ENCODE measurements at places on chromosomes 11 and 22.

DNA sequence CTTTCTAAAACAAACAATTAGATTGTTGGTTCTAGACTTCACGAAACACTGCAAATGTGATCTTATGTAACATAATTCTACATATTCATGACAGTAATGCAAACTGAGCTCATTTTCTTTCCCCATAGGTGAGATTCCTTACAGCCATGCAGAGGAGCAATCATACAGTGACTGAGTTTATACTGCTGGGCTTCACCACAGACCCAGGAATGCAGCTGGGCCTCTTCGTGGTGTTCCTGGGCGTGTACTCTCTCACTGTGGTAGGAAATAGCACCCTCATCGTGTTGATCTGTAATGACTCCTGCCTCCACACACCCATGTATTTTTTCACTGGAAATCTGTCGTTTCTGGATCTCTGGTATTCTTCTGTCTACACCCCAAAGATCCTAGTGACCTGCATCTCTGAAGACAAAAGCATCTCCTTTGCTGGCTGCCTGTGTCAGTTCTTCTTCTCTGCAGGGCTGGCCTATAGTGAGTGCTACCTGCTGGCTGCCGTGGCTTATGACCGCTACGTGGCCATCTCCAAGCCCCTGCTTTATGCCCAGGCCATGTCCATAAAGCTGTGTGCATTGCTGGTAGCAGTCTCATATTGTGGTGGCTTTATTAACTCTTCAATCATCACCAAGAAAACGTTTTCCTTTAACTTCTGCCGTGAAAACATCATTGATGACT is 1.5 kb downstream of the OR9G1 start:
- DNase-seq = no peak

DNA sequence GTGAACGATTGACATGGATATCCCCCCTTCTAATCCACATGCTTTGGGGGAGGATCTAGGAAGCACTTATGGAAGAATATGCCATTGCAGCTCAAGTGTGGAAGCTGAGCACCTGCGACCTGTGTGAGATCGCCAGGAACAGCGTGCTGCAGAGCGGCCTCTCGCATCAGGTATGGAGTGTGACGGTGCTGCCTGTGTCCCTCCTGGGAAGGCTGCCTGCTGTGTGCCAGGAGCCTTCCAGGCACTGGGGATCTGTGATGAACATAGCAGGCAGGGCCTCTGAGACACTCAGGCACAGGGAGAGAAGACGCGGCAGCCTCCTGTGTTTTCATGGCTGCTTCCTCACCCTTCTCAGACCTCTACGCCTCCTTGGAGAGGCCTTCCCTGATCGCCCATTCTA is 36.5 kb downstream of the RNF141 start:
- no peak for DNase-seq

DNA sequence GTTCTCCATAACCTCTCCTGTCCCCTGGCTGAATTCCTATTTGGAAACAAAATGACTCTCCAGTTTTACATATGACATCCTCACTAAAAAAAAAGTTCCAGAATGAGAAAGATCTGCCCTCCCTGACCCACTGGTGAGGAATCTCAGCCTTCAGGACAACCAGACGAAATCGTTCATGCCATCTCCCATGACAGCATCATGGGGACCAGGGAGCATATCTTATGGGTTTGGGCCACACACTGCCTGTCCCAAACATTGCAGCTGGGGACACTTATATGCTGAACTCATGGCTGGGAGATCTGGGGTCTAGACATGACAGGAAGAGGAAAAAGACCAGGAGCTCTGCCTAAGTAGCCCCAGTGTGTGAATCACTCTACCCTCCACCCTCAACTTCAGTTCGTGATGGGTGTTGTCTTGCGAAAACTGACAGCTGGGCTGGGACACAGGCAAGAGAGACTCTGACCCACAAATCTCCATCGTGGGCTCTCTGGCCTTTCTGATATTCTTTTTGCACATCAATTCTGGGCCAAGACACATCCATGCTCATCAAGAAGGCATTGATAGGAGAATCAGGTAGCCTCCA is 102.0 kb downstream of the ZNF280B start:
- DNase-seq = peak; percentile 21

DNA sequence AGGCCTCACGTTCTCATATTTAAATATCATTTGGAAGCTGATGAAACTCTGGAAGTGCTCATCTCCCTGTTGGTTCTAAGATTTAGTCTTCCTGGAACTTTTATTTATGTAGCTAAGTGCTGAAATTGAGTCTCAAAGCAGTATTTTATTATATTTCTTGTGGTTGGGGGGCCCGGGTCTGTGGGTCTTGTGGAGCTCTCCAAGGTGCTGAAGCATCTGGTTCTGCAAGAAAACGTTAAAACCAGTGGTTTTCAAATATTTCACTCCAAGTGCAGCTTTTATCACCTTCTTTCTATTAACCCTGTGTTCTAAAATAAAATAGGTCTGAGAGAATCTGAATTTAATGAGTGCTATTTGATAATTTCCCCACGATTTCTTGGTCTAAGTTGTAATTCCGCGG is 1404.8 kb downstream of the TBC1D22A start:
- peak; percentile 17 for DNase-seq

DNA sequence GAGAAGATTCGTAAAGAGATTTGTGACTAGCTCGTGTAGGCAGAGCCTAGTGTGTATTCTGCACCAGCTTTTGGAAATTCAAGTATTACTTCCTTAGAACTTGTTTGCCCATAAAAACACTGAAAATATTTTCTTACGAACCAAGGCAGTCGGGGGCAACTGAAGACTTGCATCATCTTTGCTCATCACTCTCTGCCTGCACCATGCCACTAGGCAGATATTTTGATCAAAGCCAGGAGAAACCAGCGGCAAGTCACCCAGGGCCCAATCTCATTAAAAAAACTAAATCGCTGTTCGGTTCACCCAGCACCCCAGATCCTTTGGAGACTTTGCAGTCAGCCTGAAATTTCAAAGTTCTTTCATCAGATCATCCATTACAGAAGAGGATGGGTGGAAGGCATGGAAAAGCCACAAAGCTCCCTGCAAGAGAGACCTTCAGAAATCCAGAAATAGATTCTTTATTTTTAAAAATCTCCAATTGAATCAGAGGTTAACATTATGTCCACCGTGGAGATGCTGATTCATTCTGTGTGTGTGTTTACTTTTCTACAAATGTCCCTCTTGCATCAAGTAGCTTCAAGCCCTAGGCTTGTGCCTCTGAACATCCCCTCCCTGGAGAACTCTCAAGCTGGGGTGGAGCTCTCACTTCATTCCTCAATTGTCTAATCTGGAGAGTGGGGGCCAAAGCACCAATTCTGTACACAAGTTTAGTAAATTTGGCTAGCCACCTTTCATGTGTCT is 78.4 kb downstream of the ETS1 start:
- DNase-seq = no peak

DNA sequence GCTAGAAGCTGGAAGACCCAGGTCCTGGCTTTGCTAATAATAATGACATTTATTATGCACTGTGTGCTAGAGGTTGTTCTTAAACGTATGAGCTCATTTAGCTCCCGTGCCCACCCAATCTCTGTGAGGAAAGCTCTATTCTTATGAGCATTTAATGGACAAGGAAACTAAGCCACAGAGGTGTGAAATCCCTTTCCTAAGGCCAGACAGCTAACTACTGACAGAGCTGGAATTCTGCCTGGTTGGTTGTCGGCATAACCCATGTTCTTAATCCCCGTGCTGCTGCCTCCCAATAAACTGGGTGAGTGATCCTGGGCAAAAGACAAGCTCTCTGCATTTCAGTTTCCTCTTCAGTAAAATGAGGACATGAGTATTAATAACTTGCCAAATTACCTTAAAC is 49.4 kb downstream of the SNX19 start:
- no peak for DNase-seq

DNA sequence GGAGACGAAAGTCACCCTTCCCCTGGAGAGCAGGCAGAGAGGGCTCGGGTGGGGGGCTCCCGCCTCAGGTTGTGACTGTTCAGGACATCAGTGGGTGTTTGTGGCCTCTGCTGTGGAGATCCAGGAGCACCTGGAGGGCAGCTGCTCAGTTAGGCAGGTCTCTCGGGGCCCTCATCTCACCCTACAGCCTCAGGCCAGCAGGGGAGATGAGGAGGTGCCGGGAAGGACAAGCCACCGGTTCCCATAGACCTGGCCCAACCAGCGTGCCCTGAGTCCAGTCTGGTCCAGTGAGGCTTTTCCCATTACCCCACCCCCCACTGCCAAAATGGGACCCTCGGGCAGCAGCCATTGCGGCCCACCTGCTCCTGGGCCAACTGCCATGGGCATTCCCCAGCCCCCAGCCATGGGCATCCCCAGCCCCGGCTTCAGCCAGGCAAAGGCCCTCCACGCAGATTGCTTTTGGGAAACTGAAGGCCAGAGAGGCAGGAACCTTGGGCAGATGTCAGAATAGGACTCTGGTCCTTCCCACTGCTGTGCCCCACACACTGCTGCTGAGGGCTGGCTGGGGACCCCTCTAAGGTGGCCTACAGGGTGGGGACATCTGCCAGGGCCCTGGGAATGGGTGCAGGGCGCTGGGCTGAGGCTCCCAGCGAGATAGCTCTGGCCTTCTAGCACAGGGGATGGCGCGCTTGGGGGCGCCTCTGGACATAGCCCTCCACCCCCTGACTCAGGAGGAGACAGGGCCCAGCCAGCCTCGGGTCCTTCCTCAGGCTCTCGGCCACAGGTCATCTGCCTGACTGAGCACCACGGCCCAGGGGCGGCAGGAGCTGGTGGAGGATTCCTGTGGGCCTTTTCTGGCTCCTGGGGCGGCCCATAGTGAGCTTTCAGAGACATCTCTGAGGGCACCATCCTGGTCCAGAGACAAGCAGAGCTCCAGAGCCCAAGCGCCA is 4.8 kb downstream of the PIM3 start:
- no peak for DNase-seq

DNA sequence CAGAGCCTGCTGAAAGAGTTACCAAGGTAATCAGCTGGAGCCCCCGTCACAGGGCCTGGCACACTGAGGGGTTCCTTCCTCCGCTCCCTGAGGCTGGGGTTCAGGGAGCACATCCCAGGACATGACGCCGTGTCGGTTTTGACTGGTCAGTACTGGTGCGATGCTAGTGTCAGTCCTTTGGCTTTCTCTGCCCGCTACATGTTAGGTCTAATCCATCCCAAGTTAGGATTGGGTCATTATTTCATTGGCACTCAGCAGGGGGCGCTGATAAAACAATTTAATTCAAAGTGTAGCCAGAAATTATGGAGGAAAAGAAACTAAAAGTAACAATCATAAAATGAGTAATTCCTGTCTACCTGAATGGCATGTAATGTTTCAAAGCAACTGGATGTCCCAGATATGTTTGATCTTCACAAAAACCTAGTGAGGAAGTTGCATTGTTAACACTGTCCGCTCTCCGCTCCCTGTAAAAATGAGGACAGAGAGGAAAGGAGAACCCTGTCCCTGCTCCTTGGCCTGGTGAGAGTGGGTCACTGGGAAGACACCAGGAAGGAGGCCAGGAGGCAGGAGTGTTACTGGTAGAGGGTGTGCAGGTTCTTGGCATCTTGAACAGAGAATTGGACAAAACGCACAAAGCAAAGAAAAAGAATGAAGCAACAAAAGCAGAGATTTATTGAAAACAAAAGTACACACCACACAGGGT is 27.1 kb downstream of the TSKU start:
- no peak for DNase-seq

DNA sequence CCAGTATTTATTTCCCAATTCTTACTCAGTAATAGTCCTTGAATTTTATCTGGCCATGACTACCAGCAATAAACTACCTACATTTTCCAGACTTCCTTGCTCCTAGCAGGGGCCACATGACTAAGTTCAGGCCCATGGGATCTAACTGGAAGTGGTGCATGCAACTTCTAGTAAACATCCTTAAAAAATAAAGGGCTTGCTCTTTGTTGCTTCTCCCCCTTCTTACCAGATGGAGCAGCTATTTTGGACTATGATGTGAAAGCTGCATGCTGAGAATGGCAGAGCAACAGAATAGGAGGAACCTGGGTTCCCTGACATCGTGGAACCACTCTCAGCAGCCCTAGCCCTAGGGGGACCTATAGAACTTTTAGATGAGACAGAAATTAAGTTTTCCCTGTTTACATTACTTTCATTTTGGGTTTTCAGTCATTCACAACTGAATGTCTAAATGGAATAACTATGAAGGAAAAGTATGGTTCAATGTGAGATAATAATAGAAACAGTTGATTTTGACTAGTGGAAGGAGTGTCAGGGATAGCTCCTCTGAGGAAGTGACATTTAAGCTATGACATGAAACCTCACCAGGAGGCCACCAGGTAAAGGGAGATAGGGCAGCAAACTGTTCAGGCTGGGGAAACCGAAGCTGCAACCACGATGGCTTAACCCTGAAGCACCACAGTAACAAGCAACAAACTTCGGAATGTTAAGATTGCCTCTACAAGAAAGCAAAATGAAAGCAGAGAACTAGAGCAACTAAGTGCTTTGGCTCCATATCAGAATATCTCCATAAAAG is 48.9 kb downstream of the PHF21A start:
- no peak for DNase-seq

- DNase-seq = no peak
These were observed 4.3 kb downstream of the ZC3H7B start for GRCh38 chr22:41305646-41306045.

GRCh38 chr22:46538814-46539160 is 1.4 kb upstream of the CELSR1 start:
- DNase-seq = no peak

DNA sequence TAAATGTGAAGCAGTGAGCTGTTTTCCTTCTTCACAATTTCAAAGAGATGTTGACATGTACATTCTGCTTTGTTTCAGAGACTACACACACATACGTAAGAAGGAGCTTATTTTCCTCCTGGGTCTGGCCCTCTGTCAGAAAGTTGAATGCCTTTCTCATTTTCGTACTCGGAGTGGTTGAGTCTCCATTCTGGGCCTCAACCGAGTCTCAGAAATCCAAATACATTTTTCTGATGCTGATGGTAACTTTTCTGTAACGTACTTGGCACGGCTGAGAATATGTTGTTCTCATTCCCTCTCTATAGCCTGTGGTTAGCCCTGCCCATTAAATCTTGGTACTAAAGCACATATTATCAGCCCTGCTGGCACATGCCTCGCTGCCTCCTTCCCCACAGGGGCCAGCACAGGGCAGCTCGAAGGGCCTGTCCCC is 25.3 kb downstream of the PARVA start:
- no peak for DNase-seq

- DNase-seq = no peak
These were observed 6.8 kb downstream of the MAFF start for GRCh38 chr22:38208551-38208968.

- no peak for DNase-seq
These were observed 237.5 kb upstream of the CCDC90B start for GRCh38 chr11:83523676-83524075.

DNA sequence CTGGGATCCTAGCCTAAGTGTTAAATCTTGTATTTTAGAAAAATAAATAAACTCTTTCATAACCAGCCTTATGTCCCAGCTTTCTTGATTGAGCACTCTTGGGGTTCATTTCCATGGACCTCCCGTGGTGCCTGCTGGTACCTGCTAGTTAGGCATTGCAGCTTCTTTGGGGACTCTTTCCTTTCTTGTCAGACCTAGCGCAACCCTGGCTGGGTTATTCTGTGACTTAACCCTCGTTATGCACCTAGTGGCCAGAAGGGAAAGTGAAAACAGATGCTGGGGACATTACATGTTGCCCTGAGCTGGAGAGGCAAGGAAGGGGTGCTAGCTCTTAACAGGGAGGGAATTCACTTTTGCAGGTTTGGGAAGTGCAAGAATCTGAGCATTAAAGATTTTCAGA is 46.8 kb downstream of the APIP start:
- DNase-seq = no peak

All from K562 (cell line).